ENCODE measurements at places on chromosomes 7 and 10.

- no peak for DNase-seq
Observed at GRCh38 chr7:3464900-3465622, 164.0 kb downstream of the SDK1 start.

DNA sequence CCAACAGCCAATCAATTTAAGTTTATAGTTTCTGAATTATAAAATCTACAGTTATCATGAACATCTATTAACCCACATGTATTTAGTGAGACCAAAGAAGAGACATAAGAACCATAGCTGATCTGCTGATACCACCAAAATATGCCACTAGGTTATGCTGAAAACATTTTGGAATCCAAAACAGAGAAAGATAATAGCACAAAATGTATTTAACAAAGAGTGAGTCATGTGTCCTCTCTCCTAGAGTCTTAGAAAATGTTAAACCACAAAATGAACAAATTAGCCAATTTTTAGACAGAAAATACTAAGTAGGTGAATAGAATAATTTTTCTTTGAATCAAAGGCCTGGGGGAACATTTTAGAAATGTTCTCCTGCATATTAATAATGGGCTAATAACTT is 527.5 kb downstream of the GPAM start:
- no peak for DNase-seq

GRCh38 chr10:17764142-17764541 is 12.1 kb downstream of the TMEM236 start:
- no peak for DNase-seq

DNA sequence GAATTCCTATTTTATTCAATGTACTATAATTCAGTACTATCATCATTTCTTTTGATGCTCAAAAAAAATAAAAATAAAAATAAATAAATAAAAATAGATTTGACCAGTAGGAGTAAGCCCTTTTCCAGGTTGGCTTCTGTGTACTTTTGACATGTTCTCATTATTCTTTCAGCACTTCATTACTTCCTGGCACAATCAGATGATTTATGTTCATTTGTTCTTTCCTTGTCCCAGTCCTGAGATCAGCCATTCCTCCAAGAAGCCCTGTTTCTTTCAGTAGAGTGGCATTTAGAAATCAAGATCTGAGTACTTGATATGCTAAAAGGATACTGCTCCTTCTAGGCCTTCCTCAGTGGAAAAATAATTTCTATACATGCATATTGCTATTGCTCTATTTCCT is 20.9 kb downstream of the ARL4A start:
- DNase-seq: no peak

- no peak for DNase-seq
Observed at GRCh38 chr10:4532467-4532866, 293.5 kb upstream of the AKR1E2 start.

DNA sequence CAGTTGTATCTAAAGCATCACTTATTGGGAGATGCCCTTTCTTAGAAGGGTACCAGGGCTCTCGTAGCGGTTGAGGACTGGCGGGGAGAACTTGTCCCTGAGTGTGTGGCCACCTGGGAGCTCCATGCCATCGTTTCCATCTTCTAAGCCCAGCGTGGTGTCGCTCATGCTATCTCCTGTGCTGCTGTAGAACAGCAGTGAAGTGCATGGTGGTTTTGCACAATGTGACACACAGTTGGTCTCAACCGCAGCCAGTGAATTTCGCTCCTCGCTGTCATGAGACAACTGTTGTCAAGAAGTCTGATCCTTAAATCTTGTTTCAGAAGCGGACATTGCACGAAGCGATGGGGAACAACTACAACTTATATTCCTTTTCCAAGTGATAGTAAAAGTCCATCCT is 283.4 kb downstream of the GRID1 start:
- DNase-seq: no peak

DNA sequence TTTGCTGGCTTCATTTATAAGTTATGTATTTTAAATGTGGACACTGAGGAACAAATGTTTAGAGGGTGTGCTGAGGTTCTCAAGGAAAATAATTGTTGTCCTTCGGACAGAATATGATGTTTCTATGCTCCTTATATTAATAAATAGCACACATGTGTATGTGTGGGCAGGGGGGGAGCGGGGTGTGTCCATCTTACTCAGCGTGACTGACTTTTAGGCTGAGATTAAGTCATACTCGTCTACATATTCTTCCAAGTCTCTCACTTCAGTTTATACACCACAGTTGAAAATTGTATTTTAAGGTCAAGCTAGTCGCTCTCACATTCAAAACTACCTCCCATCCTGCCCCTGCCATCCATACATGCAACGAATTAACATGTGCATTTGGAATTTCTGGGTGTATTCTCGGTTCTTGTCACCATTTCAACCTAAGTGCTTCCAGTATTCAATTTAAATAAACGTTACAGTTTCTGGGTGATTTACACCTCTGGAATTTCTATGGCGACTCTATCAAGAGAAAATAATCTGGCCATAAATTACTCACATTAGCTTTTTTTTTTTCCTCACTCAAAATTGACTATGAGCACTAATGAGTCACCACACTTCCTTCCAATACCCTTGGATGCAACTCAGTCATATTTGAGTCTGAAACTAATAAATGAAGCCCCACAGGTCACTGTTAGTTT is 3.3 kb downstream of the PCDH15 start:
- no peak for DNase-seq

DNA sequence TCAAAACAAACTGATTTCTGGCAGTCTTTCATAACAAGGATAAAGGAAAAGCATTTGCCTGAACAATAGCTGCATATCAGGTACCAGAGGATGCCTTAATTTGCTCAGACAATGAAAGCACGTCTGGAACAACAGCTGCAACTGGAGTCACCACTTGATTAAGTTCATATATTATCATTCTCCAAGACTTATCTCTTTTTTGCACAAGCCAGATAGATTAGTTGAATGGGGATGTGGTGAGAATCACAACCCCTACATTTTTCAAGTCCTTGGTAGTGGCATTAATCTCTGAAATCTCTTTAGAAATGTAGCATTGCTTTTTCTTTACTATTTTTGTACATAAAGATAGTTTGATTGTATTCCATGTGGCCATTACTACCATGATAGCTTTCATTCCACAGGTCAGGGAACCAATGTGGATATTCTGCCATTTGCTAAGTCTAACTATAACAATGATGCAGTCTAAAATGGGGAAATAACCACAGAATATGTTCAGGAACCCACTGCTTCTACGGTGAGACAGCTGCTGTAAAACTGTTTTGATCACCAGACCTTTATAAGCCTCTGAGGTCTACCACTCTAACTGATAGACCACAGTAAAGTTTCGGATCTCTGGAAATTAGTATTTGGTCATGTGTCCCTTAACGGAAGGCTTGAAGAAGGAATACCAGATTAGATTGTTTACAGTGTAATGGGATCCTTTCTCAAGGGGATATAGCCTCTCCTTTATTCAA is 1176.2 kb downstream of the DNAJB9 start:
- no peak for DNase-seq

- DNase-seq: no peak
Observed at GRCh38 chr7:24152877-24153472, 131.0 kb upstream of the NPY start.

GRCh38 chr7:25557379-25557917 is 329.2 kb upstream of the NPVF start:
- no peak for DNase-seq

DNA sequence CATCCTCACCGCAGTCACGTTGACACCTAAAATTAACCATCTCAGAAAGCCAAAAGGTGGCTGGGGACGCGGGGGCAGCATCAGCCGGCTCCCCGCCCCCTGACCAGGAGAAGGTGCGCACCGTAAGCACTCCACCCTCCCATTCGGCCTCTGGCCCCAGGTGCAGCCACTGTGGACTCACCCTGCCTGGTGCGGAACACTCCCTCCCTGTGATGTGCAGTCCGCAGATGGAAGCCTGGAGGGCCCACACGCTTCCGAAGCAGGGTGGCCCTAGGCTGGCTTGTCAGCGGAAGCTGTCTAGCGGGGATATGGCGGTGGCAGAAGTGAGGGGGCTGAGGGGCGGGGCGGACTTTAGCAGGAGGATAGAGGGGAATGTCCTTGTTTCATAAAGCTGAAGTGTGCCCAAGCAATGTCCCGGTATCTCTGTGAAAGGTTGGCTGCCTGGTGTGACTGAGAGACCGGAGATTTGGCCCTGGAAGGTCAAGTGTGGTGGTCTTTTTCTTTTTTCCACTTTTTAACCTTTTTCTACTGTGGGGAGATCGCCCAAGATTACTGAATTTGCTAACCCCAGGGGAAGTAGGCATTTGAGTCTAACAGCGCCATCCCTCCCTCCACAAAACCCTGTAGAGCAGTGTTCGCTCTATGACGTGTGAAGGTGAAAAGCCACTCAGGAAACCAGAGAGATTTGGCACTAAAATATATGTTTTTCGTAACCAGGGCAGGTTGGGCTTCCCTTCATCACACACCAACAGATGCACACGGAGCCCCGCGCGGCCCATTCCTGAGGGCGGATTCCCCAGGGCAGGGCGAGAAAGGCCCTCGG is 74.7 kb downstream of the CXCL12 start:
- DNase-seq: no peak

- DNase-seq: peak; percentile 60
Observed at GRCh38 chr7:38368191-38368605, 94.8 kb upstream of the TARP start.

DNA sequence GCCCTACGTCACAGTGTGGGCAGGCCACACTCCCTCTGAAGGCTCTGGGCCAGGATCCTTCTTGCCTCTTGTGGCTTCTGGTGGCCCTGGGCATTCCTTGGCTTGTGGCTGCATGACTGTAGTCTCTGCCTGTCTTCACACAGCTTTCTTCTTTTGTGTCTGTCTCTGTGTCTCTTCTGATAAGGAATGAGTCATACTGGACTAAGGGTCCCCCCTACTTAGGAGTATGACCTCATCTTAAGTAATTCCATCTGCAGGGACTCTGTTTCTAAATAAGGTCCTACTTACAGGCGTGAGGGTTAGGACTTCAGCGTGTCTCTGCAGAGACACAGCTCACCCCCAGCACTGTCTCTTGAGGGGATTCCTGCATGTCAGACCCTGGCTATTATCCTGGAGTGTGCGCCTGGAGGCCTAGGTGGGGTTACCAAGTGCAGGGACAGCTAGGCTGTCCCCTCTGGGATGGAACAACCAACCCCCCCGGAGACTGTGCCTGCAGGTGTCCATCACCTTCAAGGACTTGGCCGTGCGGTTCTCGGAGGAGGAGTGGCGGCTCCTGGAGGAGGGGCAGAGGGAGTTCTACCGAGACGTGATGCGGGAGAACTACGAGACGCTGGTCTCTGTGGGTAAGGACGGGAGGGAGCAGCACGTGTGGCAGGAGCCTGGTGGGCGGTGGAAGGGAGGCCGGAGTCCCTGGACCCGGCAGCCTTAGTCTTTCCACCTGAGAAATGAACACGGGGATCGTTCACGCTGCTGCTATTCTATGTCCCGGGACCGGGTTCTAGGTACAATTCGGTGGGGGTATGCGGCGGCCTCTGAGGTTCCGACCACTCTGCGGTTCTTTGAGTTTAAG is 54.1 kb downstream of the ZNF467 start:
- no peak for DNase-seq

- no peak for DNase-seq
Observed at GRCh38 chr10:35368485-35369048, 32.3 kb downstream of the CCNY start.

DNA sequence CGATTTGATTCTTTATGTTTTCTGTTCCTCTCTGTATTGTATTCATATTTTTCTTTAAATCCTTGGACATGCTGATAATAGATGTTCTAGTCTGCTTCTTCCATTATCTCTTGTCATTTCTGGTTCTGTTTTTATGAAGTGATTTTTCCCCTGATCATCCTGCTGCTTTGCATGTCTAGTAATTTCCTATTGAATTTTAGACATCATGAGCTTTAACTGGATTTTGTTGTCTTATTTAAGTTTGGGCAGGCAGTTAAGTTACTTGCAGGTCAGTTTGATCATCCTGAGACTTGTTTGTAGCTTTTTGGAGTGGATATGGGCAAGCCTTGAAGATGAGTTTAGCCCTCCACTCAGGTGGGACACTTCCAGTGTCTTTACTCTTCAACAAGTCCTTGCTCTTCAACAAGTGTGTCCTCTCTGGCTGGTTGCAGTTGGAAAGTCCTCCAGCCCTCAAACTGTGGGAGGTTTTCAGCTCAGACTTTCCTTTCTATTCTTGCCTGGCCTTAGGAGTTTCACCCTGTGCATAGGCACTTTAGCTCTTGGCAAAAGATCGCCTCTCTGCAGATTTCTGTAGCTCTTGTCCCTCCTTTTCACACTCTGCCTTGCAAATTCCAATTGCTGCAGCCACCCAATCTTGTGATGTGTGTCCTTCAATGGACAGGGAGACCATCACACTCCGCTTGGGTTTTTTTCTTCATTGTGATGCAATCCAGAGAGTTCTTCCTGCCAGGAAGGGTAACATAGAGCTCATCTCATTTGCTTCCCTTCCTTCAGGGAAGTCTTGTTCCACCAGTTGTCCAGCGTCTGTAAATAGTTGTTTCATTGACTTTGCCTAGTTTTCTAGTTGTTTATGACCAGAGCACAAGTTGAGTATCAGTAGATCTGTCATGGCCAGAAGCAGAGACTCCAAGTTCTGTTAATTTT is 197.2 kb upstream of the SH2B2 start:
- no peak for DNase-seq

GRCh38 chr10:30534465-30535144 is 94.9 kb downstream of the LYZL2 start:
- DNase-seq: peak; percentile 41

GRCh38 chr7:28586736-28587135 is 174.4 kb downstream of the CREB5 start:
- DNase-seq: no peak

GRCh38 chr10:73623056-73623455 is 18.2 kb downstream of the MYOZ1 start:
- no peak for DNase-seq

- DNase-seq: no peak
Observed at GRCh38 chr7:7654964-7655715, 14.6 kb downstream of the UMAD1 start.

- DNase-seq: no peak
Observed at GRCh38 chr7:7323352-7323751, 141.0 kb downstream of the C1GALT1 start.

DNA sequence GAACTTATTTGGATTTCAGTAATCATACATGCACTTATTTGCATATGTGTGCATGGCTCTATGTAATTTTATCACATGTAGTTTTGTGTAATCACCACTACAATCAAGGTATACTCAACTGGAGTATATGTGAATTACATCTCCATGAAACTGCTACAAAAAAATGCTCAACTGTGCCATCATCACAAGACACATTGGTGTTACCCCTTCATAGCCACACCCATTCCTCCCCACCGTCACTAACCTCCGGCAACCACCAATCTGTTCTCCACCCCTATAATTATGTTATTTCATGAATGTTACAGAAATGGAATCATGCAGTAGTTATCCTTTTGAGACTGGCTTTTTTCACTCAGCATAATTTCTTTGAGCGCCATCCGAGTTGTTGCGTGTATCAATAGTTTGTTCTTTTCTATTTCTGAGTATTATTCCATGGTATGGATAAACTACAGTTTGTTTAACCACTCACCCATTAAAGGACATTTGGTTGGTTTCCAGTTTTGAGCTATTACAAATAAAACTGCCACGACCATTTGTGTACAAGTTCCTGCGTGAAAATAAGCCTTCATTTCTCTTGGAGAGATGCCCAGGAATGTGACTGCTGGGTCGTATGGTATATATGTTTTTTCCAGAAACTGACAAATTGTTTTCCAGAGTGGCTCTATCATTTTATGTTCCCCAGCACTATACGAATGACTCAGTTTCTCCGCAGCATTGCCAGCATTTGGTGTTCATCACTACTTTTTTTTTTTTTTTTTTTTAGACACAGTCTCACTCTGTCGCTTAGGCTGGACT is 11.3 kb upstream of the SMO start:
- no peak for DNase-seq

- no peak for DNase-seq
Observed at GRCh38 chr10:103254113-103254512, 8.4 kb downstream of the RPEL1 start.

Data from stimulated activated CD8-positive, alpha-beta memory T cell treated with anti-CD3 and anti-CD28 coated beads, Interleukin-4, amount 100 ng/mL, for 4 hours (primary cell).